Right cardiac atrium (tissue), 5 donors: ENCODE measurements at places on chromosomes 11 and 22. TPM values are rescaled to one million over a fixed set of nuclear protein-coding genes. Genes with fewer than 3 reads are reported as not detected.

GRCh38 chr11:110409174-110409573 is 20.6 kb upstream of the FDX1 start:
- DNase-seq, result no peak

DNA sequence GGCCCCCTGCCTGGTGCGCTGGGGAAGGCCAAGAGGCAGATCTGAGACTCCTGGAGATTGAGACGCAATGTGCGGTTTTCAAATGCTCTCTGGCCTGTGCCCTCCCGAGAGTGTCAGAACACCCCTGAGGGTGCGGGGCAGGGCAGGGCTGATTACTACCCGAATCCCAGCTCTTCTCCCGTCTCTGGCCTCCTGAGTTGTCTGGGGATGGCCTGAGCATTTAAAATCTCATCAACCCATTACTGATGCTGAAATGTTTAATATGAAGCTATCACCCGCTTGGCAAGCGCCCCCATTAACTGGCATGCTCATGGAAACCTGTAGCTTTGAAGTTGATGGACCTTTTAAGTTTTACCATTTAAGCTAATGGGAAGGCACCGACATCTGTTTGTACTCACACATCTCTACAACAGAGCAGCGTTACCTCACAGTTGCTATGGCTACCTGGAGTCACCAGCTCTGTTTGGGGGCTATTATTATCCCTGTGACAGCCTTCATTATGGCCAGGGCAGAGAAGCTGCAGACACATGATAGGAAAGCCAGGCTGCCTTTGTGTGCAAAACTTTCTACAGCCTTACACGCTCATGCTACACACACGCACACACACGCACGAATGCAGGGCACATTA is 3.6 kb upstream of the MB start:
- DNase-seq, result peak; percentile 38

DNA sequence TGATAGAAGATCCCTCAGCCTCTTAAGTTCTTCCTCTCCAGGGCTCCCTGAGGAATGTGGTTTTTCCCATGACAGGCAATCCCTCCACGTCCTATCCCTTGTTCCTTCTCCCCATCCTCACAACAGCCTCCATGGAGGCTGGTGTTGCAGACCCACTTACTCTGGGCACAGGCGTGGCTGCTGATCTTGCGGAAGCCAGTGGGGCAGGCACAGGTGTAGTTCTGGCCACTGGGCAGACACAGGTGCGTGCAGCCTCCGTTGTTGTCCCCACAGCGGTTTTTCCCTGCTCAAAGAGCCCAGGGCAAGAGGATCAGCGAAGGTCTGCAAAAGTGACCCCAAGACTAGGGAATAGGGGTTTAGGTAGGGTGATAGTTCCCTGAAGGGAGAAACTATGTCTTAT is 29.1 kb downstream of the LRP4 start:
- DNase-seq, result no peak

- no peak for DNase-seq
Measured at GRCh38 chr11:12565406-12565805, 108.8 kb upstream of the TEAD1 start.

OR2D2 gene
- not detected for polyA plus RNA-seq

- DNase-seq, result no peak
Measured at GRCh38 chr11:72912253-72912652, 98.0 kb downstream of the ATG16L2 start.

- DNase-seq, result no peak
Measured at GRCh38 chr11:70040452-70040851, 37.7 kb upstream of the ANO1 start.

OSBP2 gene
- 7.8 TPM for polyA plus RNA-seq

DRICH1 gene
- polyA plus RNA-seq, result 0.09 TPM

ALDH3B1 gene
- 2.9 TPM for polyA plus RNA-seq

- no peak for DNase-seq
Measured at GRCh38 chr22:27370987-27371386, 430.6 kb downstream of the MN1 start.

DNA sequence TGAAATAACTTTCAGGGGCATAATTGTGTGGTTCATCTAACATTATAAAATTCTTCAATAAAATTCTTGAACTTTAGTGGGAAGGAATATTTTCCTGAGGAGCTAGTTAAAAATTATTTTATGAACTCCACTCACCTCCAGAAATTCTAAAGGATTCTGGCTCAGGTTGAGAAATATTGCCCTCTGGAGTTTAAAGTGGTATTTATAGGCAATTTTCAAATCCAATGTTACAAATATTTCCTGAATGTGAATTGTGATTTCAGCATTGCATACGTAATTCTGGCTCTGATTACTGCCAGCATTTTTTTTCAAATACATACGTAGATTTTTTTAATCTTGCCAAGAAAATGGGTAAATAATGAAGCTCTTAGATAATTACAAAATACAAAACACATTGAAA is 598.2 kb upstream of the ANO3 start:
- no peak for DNase-seq

GRCh38 chr11:12446863-12447262 is 69.5 kb downstream of the PARVA start:
- DNase-seq, result no peak

PHRF1 gene
- polyA plus RNA-seq, result 17.0 TPM

PACSIN3 gene
- polyA plus RNA-seq, result 137 TPM

UCP3 gene
- polyA plus RNA-seq, result 2.0 TPM

GAL3ST1 gene
- 0.75 TPM for polyA plus RNA-seq

- DNase-seq, result no peak
Measured at GRCh38 chr11:15805726-15806125, 550.6 kb downstream of the SOX6 start.

- DNase-seq, result no peak
Measured at GRCh38 chr22:24315367-24315966, 44.8 kb downstream of the SPECC1L start.

- DNase-seq, result no peak
Measured at GRCh38 chr11:134581966-134582769, 170.1 kb upstream of the B3GAT1 start.

DNA sequence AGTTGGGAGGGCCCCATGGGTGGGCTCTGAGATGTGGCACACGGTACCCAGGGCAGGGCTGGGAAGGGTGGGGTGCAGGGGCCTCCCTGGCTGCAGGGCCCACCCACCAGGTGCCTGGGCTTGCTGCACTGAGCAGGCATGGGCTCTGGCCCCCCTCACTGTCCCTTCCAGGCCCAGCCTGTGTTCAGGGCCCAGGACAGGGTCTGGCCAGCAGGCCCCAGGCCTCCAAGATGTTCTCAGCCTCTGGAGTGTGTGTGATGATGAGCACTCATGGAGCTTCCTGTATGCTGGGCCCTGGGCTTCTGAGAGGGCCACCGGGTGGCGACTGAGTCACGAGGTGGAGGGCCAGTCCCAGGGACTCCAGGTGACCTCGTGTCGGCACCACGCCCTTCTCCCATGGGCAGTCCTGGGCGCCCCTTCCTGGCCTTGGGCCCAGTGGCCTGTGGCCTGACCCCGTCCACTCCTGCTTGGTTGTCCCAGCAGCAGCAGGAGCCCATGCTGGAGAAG is 55.9 kb upstream of the CCDC188 start:
- DNase-seq, result no peak

SULT4A1 gene
- polyA plus RNA-seq, result 0.57 TPM

KIRREL3 gene
- polyA plus RNA-seq, result 0.86 TPM

BRSK2 gene
- 2.3 TPM for polyA plus RNA-seq

CERK gene
- 32.6 TPM for polyA plus RNA-seq

GRCh38 chr11:12051287-12051662 is 42.8 kb upstream of the DKK3 start:
- DNase-seq, result no peak

DNA sequence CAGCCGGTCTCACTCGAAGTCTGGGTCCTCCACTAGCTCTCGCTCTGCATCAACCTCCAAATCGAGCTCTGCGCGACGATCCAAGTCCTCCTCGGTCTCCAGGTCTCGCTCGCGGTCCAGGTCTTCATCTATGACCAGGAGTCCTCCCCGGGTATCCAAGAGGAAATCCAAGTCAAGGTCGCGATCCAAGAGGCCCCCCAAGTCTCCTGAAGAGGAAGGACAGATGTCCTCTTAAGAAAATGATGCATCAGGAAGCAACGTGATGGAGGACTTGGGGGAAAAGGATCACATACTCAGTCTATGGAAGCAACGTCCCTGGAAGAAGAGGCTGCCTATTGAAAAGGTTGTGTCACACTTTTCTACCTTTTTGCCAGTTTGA is 1.1 kb downstream of the SRSF8 start:
- DNase-seq, result no peak

- DNase-seq, result no peak
Measured at GRCh38 chr11:13672576-13673210, 4.2 kb downstream of the FAR1 start.

GRCh38 chr11:129747071-129747470 is 68.6 kb upstream of the TMEM45B start:
- no peak for DNase-seq

GRCh38 chr11:123258877-123259276 is 63.8 kb upstream of the CLMP start:
- no peak for DNase-seq
